Skeletal muscle cell (primary cell): ENCODE measurements at places on chromosomes 3 and 15.

- DNase-seq, result peak; percentile 96
These were observed 36.8 kb upstream of the SEC13 start for GRCh38 chr3:10357592-10358308.

DNA sequence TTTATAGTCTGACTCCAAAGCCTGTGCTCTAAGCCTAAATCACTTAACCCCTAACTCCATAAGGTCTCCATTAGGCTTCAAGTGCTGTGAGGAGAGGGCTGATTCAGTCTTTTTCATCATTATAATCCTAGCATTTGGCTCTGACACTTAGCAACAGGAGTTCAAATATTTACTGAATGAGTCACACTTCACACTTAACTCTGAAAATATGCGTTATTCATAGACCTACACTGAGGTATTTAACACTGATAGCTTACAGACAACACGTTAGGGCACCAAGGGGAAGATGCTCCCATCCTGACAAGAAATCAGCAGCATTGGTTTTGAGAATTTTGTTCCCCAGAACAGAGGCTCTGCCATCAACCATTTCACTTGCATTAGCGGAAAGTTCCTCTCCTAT, 53.5 kb downstream of the MSL2 start:
- peak; percentile 56 for DNase-seq

GRCh38 chr3:30397030-30397429, 209.4 kb upstream of the TGFBR2 start:
- no peak for DNase-seq

DNA sequence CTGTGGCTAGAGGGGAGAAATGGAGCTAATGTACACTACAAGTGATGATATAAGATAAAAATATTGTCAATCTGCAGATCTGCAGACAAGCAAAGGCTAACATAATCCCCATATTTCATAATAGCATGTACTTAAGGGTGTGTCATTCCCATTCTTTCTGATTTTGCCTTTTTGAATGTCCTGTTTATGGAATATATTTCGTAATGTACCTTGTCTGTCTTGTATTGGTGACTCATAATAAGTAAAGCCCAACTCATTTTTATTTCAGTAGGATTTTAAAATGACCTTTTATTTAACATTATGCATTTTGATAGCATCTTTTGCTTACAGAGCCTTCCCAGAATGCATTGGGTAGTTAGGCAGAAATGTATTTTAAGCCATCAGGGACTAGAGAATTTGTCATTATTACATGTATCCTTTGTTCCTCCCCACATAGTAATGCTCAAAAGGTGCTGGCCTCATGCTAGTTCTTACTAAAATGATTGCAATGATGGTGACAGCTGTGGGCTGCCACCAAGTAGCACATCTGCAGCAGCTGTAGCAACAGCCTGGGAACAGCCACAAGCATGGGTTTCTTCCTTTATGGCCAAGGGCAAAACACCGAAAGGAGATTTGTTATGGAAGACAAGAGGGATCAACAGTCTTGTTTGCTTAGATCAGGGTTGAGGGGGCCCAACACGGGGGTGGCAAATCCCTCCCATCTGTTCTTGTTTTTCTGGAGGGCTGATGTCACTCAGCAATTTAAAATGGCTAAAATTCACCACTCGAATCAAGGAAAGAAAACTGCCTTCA, 188.5 kb downstream of the CADPS start:
- peak; percentile 29 for DNase-seq

DNA sequence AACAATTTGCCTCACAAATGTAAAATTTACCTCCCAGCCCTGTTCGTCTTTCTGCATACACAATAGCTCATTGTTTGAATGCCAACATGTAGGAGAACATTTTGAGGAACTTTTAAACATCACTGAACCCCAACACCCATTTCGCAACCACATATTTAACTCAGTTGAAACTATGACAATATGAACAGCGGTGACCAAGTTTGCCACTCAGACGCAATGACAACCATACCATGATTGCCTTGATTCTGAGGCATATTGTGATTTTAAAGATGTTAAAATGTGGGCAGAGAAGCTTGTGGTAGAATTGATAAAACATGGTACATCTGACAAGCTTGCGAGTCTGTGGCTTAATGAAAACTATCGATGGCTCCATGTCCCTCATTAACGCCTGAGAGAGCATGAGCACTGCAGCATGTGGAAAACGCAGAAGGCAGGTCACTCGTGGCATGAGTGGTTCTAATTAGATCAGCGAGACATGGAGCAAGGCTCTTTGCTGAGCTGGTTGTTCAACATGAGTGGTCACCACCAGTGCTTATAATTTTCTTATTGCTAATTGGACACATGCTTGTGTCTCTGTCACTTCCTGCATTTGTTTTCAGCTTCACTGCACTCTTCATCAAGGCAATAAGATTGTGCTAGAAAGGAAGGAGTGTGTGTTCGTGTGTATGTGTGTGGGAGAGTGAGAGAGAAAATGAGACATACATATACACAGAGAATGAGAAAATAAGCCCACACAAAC, 116.8 kb downstream of the CHST2 start:
- no peak for DNase-seq

GRCh38 chr15:85168642-85169173, 187.1 kb downstream of the PDE8A start:
- DNase-seq, result no peak

DNA sequence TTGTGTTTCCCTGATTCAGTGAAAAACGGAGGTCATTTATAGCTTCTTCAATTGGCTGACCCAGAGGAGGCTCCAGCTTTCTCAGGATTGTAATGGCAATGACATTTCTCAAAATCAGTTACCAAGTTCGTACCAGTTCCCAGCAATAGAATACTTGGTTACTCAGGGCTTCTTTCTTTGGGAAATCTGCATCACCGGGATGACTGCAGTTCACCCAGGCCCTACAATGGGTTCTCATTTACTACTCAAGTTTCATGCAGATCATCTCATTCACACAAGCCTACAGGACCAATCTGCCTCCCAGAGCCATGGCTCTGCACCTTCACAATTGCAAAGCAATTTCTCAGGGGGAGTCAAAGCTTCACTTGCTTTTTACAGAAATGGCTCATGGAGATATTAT, 109.6 kb downstream of the FHIT start:
- DNase-seq, result no peak

GRCh38 chr15:34914317-34914716, 55.2 kb downstream of the AQR start:
- DNase-seq, result no peak

DNA sequence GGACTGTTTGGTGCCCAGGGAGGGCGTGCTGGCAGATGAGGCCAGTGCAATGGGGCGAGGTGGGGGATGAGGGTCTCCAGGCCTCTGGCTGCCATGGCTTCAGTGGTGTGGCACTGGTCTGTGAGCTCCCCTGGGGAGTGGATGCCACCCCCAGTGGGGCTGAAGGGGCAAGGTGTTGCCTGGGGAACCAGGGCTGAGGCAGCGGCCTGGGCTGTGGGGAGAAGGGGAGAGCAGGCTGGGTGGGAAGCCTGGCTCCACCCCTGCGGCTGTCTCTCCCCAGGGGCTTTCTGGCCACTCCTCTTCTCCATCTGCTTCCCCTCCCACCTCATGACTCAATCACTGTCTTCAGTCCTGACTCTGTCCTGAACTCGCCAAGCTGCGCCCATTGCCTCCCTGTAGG, 88.4 kb upstream of the TLE3 start:
- DNase-seq, result no peak

- no peak for DNase-seq
These were observed 518.7 kb downstream of the MCTP2 start for GRCh38 chr15:94749811-94750617.

- DNase-seq, result no peak
These were observed 121.8 kb upstream of the CADM2 start for GRCh38 chr3:84836961-84837360.

DNA sequence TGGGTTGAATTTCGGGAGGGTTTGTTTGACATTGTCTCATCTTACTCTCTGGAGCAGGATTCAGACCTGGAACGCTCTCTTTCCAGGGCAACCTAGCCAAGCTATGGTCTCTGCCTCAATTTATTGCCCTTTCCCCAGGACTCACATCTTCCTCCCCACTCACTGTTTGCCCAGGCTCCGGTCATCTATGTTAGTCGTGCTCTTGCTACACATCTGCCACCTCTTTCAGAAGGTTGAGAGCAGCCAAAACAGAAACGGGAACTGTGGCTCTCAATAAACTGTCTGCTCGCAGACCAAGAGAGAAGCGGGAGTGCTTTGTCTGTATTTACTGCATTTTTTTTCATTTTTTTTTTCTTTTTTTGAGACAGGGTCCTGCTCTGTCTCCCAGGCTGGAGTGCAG, 81.6 kb downstream of the ST6GAL1 start:
- DNase-seq, result no peak

DNA sequence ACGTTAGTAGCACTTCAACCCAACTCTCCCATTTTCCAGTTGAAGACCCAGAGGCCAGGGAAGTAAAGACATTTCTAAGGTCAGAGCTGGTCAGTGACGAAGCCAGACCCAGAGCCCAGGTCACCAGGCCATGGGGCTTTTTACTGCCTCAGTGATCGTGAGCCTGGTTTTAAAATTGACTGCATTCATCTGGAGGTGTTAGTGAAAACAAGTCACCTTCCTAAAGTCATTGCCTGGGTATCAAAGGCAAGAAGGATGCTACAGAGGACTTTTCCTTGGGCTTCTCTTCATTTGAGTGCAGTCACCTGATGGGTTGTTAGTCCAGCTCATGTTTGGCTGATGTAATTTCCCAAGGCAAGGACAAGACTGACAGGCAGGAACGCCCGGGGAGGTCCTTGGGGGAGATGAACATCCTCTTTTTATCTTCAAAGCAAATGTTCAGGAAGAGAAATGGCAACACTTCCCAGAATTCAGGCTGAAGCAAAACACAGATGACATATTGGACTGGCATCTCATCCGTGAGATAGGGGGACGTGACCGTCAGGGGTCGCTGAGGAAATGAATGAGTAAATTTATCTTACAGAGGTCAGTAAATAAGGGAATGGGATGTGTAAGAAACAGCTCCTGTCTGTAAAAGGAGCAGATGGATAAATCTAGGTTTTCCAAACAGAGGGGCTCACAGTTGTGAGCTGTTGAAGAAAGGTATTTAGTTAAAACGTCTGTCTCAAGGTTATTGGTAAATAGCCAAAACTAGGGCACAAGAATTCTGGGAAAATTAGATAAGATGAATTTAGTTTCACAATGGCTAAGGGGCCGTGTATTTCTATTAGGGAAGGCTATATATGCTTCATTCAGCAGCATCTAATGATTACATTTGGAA, 201.2 kb downstream of the OPA1 start:
- DNase-seq, result no peak

DNA sequence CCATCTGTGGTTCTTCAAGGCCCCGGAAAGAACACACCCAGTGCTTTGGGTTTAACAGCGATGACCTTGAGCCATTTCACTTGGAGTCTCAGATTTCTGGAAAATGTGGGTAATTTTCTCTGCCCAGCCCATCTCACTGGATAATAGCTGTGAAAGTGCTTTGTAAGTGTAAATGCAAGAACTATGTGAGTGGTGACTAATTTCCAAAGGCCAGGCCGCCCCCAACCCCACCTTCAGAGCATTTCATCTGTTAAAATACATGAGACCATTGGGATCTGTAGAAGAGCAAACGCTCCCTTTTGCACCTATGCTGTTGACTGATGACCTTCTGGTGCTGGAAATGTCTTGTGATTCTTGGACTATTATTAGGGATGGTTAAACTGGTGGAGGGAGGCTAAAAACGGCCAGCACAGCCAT, 196.8 kb upstream of the LPP start:
- DNase-seq, result no peak

DNA sequence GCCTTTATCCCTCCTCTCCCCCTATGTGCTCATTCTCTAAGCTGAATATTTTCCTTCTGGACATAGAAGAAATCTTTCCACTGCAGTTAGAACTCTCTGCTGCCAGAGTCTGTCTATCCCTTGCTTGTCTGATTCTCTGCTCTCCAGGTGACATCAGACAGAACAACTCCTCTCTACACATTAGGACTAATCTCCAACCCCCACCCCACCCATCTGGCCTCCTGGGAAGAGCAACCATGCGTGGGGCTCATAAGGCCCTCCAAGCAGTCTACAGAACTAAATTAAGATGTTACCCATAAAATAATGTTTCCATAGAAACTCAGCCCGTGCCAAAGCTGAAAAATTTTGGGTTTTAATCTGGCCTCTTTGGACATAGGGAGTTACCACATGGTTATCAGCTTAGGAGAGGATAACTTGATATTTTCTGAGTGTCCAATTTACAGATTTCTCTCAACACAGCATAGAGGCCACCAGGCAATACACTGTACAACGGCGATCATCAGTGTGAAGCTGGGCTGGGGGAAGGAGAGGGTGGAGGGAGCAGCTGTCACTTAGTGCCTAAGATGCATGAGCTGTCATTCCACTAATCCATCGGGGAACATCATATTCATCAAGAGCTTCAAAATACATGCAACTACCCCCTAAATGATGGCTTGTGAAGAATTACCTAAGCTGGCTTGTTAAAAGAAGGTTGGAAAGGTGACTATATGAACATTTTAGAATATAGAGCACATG, 199.4 kb downstream of the CLSTN2 start:
- DNase-seq, result no peak

- DNase-seq, result no peak
These were observed 177.6 kb downstream of the GHSR start for GRCh38 chr3:172270557-172271166.

DNA sequence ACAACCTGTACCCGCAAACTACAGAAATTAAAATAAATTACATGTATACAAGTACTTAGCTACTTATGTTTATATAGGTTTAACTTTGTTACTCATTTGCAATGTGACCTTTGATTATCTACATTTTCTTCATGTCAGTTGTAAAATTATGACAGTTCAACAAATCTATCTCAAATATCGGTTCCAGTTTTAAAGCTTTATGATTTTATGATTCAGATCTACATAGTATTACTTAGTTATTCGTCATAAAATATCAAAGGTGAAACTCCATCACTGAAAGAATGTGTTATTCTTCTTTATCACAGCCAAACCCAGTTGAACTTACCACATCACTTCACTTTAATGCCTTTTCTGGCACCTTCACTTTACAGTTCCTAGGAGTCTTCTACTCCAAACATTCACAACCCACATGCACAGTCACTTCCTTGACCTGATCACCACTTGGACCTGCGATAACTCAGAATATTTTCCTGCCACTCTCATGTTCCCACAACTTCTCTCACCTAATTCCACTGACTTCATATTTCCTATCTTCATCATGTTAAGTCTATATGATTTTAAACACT, 47.2 kb downstream of the SLITRK3 start:
- no peak for DNase-seq

GRCh38 chr15:101566748-101567488, 77.4 kb upstream of the PCSK6 start:
- DNase-seq, result no peak

GRCh38 chr3:182979674-182980191, 605 bp downstream of the DCUN1D1 start:
- no peak for DNase-seq
